ENCODE measurements at places on chromosomes 1 and 21.
A peak's percentile ranks its signal among the peaks of the same experiment; 100 is the strongest.

DNA sequence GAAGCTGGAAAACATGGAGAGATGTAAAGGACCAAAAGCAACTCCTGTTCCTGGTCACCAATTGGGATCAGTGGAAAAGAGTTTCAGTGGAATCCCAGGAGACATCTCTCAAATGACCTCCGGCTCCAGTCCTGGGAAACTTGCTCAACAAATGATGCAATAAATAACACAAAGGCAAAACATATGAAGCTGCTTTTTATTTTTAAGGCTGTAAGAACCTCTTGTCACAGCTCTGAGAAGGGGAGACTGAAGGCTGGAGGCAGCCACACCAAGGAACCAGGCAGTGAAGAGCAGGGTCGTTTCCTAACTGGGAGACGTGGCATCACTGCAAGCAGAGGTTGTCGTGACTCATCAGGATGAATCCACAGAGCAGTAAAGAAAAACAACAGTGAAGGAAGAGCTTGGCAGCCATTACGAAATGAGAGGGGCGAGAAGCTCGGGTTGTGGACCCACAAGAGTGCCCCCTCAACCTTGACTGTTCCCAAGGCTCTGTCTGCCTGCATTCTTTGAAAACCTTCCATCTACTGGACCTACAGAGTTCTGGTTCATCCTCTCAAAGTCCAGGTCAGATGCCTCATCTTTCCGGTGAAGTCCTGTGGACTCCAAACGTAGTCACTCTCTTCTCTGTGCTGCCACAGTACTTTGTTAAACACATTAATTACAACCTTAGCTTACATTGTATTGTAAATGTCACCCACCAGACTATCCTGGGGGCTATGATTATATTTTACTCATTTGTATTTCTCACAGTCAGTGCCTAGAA lies 32.1 kb downstream of the JAK1 start:
- DNase-seq, result no peak

DNA sequence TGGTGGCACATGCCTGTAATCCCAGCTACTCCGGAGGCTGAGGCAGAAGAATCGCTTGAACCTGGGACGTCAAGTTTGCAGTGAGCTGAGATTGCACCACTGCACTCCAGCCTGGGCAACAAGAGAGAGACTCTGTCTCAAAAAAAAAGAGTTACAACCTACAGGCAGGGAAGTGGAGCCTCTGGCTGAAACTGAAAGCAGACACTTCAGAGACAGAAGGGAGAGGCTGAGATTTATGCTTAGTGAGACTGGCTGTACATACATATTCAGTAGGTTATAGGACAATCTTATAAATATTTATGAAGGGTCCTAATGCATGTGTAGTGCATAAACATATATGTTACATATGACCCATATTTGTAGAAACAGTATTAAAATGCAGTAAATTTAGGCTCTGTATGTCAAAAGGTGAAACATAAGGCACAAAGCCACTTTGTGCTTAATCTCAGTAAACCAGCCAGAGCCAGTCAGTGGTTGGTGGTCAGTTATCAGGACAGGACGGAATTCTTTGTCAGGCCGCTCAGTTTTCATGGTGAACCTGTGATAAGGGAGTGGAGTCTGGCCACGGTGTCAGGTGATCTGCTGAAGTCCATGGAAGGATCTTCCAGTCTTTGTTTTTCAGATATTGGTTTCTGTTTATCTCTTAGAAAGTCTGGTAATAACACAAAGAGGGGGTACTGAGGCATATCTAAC lies 13.7 kb downstream of the RHEX start:
- peak; percentile 90 for DNase-seq

DNA sequence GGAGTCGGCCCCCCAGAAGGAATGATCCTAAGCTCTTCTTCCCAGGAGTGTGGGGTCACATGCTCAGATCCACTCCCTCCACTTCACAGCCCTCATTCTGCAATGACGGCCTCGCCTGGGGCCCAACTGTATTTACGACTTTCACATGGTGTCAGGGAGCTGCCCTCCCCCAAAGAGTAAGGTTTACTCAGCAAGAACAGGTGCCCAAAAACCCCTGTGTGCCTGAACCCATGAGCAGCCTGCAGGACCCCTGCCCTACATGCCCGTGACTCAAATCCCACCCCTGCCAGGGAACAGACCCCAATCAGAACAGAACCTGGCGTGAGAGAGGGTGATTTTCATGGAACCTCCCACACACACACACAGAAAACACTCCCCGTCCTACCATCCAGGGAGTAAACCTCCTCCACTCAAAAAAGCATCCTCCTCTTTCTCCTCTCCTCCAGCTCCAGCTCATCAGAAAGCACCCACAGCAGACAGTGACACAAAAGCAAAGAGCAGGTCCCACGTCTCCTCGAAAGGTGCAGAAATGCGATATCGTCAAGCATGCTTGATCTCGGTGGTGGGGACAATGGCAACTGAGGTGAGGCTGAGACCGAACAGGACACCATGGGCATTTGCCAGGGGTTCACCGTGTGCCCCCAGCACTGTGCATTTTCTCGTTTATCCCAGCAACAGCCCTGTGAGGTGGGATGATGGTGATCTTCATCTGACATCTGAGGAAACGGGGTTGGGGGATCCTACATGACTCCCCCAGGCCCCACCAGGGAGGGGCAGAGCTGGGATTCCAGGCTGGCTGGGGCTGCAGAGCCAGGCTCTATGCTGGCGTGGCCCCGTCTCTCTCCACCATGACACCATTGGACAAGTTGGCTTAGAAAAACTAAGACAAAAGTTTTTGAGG lies 397.9 kb downstream of the NPHP4 start:
- DNase-seq, result no peak

- DNase-seq, result peak; percentile 46
These were observed 2.4 kb upstream of the ELAPOR1 start for GRCh38 chr1:109111386-109112055.

- peak; percentile 35 for DNase-seq
These were observed 33.0 kb upstream of the H6PD start for GRCh38 chr1:9201401-9202239.

DNA sequence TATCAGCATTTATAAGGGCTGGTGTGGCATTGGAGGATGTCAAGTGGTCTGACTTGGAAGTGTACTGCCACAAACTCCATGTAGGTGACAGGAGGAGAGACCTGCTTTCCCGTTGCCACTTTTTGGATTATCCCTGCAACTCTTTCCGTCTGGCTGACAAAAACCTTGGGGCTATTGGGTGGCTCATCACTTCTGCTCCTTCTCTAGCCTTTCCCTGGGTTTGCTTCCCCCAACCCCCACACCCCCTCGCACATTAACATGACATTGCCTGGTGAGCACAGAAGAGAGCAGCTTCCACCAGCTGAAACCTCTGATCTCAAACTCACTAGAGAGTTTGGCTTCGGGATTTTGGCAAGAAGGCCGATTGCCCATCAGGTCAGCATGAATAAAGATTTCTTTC lies 39.2 kb downstream of the PROX1 start:
- no peak for DNase-seq

DNA sequence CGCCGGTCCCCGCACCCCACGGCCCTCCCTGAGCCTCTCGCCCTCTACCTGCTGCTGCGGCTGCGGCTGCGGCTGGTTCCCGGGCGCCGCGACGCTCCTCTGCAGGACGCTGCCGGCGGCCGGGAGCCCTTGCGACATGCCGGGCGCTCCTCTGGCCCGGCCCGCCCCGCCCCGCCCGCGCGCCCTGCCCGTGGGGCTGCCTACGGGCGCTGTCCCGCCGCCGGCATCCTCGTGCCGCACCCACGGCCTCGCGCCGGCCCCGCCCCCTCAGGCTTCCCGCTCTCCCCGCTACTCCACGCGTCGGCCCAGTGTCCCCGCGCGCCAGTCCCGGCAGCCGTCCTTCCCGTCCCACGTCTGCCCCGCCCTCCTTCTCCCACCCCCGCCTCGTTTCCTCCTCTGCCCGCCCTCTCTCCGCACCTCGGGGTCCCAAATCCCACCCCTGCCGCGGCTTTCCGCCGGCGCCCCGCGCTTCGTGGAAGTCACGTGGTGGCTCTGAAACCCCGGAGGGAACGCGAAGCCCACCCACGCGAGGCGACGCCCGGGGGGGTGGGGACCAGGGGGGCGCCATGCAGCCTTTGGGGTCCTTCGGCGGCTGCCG lies at the start of gene BATF3:
Gene BATF3 (minus strand): TSS at position 216 of the 598 bp plus-strand sequence. CDS start 78 bp downstream, at position 138.
- DNase-seq, result peak; percentile 43

DNA sequence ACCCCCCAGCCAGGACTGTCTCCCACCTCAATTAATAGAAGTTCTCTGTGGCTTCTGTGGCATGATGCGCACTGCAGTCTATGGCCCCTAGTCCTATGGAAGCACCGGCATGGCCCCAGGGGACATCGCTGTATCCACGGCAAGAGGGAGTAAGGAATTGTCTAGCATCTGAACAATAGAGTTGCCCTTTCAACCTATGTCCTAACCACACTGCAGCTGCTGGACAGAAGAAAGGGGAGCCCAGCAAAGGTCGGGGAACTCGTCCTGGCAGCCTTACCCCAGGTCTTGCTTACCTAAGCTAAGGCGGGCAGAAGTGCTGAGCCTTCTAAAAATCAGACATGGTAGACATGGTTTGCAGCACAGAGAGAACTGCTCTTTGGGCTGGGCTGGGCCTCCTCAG lies 103.3 kb upstream of the EDN2 start:
- DNase-seq, result no peak

GRCh38 chr1:10839188-10839770 lies 42.8 kb upstream of the CASZ1 start:
- DNase-seq, result no peak

DNA sequence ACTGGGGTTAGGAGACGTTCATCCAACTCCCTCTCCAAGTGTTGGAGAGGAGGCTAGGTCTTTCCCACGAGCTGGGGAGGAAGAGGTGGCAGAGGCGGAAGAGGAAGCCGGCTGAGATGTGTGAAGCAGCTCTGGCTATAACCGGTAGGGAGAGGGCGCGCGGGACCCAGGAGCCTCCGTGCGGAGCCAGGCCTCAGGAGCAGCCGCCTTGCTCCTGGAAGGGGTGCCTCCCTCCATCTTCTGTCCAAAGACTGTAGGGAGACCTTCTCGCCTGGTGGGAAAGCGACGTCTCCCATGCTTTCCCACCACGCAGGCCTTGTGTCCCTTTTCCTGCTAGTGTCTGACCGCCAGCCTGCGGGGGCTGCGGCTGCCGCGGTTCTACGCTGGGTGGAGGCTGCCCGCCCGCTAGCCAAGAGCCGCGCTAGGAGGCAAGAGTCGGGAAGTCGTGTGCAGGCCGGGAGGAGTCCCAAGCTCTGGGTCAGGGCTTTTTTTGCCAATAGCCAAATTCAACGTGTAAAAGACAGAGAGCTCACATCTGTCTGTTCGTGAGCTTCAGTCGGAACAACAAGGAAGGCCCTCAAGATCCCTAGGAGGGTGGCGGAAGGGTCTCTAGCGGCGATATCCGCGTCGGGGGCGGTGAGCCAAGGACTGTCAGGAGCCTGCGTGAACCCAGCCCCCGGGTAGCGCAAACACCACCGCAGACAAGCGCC lies 8.4 kb upstream of the NBPF11 start:
- no peak for DNase-seq

DNA sequence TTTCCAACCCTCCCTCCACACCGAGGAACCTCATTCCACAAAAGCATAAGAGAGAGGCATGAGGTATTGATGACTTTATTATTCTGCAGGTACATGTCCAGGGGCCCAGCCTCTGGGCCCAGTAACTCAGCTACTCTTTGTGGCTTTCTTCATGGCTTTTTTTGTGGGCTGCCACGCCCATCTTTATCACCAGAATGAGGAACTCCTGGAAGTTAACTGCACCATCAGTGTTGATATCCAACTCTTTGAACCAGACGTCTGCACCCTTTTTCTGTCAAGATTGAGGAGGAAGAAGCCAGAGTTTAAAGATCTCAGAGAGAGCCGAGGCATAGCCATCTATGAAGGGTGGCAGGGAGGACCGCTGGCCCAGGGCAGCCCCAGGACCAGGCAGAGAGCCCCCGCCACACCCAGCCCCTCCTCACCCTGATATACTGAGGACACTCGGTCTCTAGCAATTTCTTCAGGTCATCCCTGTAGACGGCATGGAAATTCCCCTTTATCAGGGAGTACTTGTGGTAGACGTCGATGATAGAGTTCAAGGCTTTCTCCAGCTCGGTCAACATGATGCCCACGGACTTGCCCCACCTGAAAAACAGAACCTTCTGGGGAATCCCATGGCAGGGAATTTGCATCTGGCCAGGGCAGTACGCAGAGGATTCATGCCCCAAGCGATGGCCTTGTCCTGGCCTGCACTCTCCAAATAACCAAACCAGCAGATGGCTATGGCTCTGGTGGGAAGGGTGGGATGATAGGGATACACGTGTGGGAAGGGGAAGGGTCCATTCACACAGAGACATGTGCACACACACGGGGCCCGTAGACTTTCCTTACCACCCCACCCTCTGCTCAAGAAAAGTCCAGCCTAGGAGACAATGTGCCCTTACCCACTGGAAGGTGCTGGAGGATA lies 647 bp downstream of the S100A8 start:
- DNase-seq, result peak; percentile 67

- DNase-seq, result no peak
These were observed 78.4 kb downstream of the DISP1 start for GRCh38 chr1:222893255-222893654.

GRCh38 chr1:68174738-68175113 lies 57.6 kb downstream of the WLS start:
- DNase-seq, result no peak

DNA sequence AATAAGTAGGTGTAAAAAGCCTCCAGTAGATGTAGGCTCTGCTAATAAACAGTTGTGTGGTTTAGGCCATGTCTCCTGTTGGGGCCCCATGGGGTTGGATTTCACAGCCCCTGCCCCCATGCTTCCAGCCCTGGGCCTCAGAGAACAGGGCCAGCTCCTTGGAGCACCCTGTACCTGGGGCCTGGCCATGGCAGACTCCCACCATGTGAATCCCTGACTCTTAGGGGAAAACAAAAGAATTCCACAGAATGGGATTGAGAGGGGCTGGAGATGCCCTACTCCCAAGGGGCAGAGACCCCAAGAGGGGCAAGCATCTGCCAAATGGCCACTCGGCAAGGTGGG lies 11.5 kb downstream of the LRP8 start:
- DNase-seq, result no peak

GRCh38 chr1:50970509-50970887 lies 453 bp downstream of the CDKN2C start:
- no peak for DNase-seq

GRCh38 chr1:6082430-6082971 lies 36.8 kb downstream of the KCNAB2 start:
- peak; percentile 34 for DNase-seq

GRCh38 chr21:38918607-38919346 lies 113.0 kb downstream of the ETS2 start:
- no peak for DNase-seq

DNA sequence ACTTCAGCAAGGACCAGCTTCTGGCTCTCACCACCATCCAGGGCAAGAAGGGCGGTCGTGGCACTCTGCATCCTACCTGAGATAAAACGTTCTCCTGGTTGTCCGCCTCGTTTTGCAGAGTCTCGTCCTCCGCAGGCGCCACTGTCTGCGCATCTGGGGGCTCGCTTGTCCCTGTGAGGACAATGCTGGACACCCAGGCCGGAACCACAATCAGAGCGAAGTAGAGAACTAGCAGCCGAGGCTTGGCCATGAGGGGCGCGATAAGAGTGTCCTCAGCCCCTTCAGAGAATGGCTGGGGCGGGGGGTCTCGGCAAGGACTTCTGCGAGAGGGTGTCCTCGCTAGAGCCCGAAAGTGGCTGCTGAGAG lies 505 bp downstream of the OLFML2B start:
- no peak for DNase-seq

Measured in hematopoietic multipotent progenitor cell treated with erythropoietin and hydrocortisone succinate and interleukin-3 and kit ligand, for 4 days (in vitro differentiated cells).